A549 treated with ZK216348 at 1 μM for 4 hours (cell line): ENCODE measurements at places on chromosomes 13 and 19. TPM values are rescaled to one million over a fixed set of nuclear protein-coding genes. Genes with fewer than 3 reads are reported as not detected.

Gene TEX26
- not detected in 5 replicates for total RNA-seq

Gene APOC4
- not detected in 5 replicates for total RNA-seq

Gene ZNRF4
- not detected in 5 replicates for total RNA-seq

Gene PRX
- 1.0 to 1.7 TPM (median 1.5 TPM) in 5 replicates for total RNA-seq

Gene PSG2
- not detected in 5 replicates for total RNA-seq

Gene DKKL1
- 0.80 to 0.86 TPM in 2 of 5 replicates, not detected in the others for total RNA-seq

Gene ICAM5
- 0.46 to 1.8 TPM (median 0.72 TPM) in 5 replicates for total RNA-seq

Gene ZNF382
- not detected in 5 replicates for total RNA-seq

Gene IZUMO4
- total RNA-seq: 0.42 to 1.8 TPM (median 0.70 TPM) in 4 of 5 replicates, not detected in the other

Gene DNAAF3
- 3.1 to 6.7 TPM (median 5.6 TPM) in 5 replicates for total RNA-seq

Gene MBD3L3
- not detected in 5 replicates for total RNA-seq

Gene SLC25A23
- total RNA-seq: 14.4 to 21.7 TPM (median 19.9 TPM) in 5 replicates

Gene CCDC159
- 2.5 to 5.1 TPM (median 4.9 TPM) in 5 replicates for total RNA-seq
